ENCODE measurements at places on chromosomes 16 and 17.

DNA sequence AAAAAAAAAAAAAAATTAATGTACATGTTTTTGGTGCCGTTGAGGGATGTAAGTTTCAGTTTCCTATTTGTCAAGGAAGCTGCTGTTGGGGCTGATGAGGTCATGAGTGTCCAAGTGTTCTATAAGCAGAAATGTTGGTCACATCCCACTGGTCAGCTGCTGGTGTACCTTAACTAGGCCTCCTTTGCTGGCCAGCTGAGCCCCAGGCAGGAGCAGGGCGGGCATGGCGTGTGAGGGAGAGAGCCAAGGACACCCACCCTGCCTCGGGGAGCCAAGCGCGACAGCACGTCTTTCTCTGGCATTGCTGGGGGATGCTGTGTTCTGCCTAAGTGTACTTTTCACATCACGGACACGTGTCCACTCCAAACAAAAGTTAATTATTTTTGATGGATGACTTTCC is 108.1 kb upstream of the CDC42EP4 start:
- no peak for DNase-seq

DNA sequence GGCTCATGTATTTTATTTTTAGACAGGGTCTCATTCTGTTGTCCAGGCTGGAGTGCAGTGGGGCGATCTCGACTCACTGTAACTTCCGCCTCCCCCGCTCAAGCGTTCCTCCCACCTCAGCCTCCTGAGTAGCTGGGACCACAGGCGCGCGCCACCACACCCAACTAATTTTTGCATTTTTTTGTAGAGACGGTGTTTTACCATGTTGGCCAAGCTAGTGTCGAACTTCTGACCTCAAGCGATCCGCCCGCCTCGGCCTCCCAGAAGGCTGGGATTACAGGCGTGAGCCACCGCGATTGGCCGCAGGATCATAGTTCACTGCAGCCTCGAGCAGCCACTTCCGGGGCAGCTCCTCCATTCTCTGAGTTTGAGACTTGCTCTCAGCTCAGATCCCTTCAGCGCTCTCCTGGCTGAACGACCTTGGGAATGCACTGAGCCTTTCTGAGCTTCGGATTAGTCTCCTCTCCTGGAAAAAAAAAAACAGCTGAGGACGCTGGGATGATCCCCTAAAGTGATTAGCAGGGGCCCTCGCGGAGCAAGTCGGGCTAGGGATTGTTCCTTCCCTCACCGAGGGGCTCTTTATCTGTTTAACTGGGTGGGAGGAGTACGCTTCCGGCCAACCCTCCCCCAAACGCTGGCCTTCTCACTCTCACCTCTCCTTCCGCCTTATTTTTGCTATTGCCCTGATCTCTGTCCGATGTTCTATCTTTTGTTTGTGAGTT is 1.1 kb upstream of the PKMYT1 start:
- DNase-seq: no peak

DNA sequence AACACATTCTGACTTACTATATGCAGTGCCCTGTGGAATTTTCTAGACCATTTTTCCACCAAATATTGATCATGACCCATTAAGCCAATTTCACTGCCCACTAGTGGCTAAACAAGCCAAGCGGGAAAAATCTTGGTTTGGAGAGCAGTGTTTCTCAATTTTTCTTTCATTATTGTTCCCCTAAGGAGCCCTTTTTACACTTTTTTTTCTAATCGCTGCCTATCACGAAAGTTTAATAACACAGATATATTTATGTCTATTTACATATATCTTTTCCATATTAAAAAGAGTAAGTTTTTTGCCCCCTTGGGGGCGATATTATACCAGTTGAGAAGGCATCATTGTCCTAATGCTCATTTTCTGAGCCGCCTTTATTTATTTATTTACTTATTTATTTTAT is 10.8 kb upstream of the TLCD3B start:
- no peak for DNase-seq

DNA sequence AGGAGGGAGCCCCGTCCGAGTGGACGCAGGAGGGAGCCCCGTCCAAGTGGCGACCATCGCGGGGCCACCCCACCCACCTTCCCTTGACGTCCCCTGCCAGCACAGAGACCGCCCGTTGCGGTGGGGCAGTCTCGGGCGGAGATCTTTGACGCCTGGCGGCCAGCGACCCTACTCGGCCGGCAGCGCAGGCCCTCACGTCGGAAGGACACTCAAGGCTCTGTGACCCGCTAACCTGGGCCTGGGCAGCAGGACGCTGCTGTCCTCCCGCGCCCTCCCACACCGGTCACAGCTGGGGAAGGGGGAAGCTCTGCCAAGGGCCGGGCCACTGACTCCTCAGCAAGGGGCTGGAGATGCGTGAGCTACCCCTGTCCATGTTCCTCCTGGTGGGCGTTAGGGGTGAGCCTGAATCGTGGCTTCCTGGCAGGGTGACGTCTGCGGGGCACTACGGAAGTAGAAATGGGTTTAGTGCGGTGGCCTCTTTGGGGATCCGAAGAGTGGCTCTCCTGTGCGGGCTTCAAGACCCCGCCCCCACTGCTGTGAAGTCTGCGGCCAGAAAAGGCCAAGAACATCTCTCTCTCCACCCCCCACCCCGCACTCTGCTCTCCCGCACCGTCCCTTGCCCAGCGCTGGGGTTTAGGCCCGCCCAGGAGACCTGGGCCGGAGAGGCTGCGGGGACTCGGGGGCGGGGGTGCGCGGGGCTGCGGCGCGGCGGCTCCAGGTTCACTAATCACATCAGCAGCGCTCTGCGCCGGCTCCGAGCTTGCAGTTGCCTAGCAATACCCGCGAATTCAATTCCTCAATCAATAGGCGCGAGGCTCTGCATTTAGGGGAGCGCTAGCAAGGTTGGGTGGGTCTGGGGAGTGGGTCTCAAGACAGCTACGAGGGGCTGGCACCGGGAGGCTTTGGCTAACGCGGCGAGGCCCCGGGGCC is 5.8 kb downstream of the CBX8 start:
- DNase-seq: no peak

DNA sequence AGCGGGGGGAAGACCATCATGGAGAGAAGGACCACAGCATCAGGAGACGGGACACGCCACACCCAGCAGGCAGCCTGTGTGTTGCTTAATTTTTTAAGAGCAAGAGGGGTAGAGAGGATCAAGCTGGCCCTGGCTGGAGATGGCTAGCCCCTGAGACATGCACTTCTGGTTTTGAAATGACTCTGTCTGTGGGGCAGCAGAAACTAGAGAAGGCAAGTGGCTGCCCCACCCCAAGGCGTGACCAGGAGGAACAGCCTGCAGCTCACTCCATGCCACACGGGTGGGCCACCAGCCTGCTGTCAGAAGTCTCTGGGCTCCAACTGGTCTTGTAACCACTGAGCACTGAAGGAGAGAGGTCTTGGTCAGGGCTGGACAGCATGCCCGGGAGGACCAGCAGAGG is 75.5 kb downstream of the SOCS1 start:
- DNase-seq: no peak

- DNase-seq: no peak
Measured at GRCh38 chr16:66695935-66696668, 441 bp downstream of the CMTM4 start.

DNA sequence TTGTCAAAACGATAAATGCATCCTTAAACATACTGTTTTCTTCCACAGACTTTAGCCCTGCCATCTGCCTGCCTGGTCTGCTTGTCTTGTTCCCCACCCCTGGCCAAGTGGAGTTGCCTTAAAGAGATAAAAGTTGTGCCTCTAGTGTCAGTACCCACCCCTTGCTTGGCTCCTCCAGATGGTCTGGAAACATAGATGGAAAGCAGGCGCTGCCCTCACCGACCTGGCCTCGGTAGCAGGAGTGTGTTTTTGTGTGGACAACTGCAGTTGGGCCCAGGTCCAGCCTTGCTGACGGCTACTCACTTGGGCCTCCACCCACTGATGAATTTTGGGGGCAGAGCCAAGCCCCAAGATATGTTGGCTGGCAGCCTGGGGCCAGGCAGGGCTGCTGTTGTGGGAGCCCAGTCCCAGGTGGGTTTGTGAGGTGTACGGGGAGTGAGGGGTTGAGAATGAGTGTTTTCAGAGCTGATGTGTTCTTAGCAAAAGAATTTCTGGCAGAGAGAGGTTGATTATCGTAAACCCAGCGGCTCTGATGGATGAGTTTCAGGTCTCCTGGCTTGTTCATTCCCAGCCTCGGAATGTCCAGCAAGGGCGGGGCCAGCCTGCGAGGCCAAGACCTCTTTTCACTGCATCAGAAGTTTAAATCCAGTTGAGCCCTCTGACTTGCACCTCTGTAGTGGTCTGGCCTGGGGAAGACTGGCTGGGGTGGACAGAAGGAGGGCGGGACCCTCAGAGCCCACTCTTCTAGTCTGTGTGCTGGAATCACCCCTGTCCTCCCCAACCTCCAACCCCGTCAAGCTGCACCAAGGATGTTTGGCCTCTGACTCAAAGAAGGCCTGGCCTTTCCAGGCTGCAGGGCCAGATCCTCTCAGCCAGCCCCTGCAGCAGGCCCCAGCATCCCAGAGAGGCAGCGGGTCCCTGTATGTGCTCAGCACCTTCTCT is 179.7 kb downstream of the RAB11FIP4 start:
- DNase-seq: no peak

DNA sequence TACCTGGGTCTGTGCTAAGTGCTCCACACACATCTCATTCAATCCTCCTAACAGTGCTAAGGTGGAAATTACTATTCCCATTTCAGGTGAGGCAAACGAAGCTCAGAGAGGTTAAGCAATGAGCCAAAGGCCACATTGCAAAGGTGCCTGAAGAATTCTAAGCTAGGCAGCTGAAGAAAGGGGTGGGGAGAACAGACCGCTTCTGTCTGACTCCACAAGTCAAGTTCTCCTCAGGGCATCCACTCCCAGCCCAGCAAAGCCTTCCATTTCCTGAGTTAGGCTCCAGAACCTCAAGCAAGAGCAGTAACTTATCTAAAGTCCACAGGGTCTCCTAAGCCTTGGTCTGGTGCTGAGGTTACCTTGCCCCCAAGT is 27.0 kb upstream of the MRPS23 start:
- no peak for DNase-seq

- no peak for DNase-seq
Measured at GRCh38 chr17:2962729-2963128, 100.7 kb downstream of the OR1D5 start.

GRCh38 chr16:9411426-9411825 is 320.0 kb downstream of the HAPSTR1 start:
- DNase-seq: no peak

DNA sequence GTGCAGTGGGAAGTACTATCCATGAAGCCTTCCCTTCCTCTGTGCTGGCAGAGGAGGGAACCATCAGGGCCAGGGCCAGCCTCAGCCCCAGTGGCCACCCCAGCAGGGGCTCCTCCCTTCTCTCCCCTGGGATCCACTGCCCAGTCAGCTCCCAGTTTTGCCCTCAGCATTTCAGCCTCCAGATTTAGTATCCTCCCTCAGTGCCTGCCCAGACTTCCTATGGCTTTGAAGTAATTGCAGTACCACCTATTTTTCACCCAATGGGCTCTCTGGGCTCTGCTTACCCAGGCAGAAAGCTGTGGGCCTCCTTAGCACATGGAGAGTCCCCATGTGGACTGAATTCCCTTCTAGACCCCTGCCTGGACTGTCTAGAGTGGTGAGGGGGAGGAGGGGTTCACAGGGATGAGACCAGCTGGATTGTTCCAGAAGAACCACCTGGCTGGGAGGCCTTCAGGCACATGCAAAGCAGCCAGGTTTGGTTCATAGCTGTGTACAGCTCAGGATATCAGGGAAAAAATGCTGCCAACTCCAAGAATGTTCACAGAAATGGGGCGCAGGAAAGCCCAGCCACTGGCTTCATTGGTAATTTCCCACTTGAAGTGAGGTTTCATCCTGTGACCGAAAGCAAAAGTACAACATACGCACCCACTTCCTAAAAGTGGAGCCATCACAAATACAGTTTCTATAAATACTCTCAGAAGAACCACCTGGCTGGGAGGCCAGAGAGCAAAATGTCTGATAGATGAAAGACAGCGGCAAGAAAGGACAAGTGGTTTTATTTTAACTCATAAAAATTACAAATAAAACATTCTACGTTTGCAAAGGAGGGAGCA is 15.2 kb upstream of the HERPUD1 start:
- DNase-seq: no peak

DNA sequence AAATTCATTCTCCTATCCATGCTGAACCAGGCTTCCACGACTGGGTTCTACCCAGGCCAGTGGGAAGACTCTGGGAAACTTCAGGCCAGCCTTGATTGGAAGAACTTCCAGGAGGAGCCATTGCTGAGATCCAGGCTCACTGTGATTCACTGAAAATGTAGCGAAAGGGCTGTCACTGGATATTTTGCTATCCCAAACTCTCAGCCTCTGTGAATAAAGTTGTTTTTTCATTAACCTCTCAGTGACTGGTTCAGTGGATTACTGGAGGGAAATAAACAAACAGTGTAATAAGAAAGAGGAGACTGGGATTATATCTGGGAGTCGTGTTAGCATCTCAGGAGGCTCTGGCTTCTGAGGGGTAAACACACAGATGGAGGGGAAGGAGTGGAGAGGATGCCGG is 3.1 kb downstream of the FOXL1 start:
- DNase-seq: no peak

GRCh38 chr17:46820592-46821450 is 2.3 kb upstream of the WNT3 start:
- no peak for DNase-seq

GRCh38 chr16:49619811-49620157 is 236.1 kb downstream of the ZNF423 start:
- no peak for DNase-seq

DNA sequence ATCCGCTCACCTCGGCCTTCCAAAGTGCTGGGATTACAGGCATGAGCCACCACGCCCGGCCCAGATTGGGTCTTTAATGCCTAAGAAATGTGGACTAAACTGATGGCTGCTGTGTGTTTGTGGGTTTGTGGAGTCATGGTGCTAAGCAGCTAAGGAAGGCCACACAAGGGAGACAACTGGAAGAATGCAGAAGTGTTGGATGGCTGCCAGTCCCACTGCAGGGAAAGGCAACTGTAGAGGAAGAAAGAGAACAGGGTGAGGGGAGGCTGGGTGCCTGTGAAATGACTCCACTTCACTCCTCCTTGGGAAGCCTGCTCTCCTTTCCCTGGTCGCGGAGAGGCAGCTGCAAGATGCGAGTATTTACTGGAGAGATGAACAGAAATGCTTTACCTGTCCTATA is 23.5 kb upstream of the SIAH1 start:
- no peak for DNase-seq

DNA sequence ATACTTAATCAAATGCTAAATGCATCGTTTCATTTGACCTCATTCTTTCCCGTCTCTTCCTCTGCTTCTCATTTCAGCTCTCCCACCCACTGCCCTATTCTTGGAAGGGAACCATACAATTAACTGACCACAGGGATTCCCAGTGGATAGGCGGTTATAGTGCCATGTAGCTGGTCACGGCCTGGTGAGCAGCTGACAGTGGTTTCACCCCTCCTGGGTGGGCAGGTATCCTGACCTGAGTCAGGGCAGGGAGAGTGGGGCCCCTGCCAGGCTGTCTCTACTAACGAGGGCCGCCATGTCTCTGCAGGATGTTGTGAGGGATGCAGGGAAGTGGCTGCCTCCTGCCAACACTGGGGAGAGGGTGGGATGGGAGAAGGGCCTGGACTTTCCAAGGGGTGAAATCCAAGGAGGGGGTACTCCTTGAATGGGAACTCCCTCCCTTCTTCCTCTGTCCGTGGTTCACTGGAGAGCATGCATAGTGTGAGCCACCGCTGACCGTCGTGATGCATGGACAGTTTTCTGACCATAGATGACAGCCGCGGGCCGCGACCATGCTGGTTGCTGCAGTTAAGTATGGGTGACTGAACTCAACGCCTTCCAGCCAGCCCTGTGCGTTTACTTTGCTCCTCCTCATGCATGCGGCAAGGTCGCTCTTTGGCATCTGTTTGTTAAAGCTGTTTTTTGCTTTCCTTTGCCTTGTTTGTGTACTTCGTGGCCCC is 95.9 kb downstream of the RPTOR start:
- DNase-seq: no peak

GRCh38 chr17:38320482-38320881 is 23.3 kb downstream of the GPR179 start:
- no peak for DNase-seq

GRCh38 chr16:2498531-2499253 is 15.1 kb upstream of the ATP6V0C start:
- no peak for DNase-seq
